ENCODE measurements at places on chromosomes 5 and 9.

- no peak for DNase-seq
Measured at GRCh38 chr5:151313357-151313756, 9.8 kb upstream of the SLC36A3 start.

DNA sequence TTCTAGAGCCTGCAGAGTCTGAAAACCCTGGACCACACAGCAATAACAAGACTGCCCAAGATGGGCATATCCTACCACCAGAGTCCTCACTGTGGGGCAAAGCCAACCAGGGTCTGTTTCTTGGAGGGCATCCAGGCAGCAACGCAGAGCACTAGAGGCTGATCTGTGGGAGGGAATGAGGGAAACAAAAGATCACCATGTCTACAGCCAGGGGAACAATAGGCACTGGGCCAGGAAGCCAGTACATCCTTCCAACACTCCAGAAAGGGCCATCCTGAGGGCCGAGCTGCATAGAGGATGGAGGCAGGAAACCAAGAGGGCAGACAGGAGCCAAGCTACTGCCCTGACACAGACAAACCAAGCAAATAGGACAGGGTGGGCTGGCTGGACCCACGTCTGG is 416.1 kb upstream of the IRX4 start:
- DNase-seq = no peak

- no peak for DNase-seq
Measured at GRCh38 chr5:67934976-67935375, 280.6 kb upstream of the PIK3R1 start.

DNA sequence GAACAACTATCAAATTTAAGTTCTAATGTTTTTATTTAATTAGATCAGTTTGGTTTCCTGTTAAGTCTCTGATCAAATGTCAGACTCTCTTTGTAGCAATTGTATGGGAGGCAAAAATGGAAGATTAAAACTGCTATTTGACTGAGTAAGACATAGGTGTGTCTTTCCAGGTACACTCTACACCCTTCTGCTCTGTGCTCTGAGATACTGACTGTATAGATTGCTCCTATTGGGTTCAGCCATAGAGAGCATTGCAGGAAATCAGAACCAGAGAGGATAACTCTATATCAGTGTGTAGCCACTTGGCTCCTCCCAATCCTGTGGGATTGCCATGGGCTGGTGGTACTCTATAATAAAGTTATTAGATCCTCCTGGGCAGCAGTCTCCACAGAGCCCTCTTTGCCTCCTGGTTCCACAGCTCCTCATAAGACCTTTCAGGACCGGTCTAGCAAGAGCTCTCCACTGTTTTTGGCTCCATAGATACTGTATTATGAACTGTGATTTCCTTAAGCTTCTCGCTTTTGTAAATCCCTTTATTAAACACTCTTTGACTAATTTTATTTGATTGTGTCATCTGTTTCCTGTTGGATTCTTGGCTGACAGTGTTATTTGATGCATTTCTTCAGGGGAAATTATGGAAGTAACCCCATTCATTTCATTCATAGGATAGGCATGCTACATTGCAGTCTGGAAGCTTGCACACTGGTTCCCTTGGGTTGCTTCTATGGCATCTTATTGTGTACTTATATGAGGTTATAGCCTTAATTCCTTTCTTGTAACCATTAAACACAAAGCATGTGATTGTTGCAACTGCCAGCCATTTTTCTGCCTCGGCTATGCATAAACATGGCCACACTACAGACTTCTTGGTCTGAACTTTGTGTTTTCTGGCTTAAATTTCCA is 115.6 kb downstream of the VCAN start:
- DNase-seq = no peak

GRCh38 chr5:139911425-139912120 is 116.0 kb downstream of the PSD2 start:
- no peak for DNase-seq

GRCh38 chr5:145834554-145834916 is 607 bp downstream of the PRELID2 start:
- DNase-seq = no peak

GRCh38 chr5:108617467-108618435 is 129.9 kb upstream of the FER start:
- no peak for DNase-seq

GRCh38 chr9:33765411-33765810 is 29.9 kb upstream of the PRSS3 start:
- no peak for DNase-seq

DNA sequence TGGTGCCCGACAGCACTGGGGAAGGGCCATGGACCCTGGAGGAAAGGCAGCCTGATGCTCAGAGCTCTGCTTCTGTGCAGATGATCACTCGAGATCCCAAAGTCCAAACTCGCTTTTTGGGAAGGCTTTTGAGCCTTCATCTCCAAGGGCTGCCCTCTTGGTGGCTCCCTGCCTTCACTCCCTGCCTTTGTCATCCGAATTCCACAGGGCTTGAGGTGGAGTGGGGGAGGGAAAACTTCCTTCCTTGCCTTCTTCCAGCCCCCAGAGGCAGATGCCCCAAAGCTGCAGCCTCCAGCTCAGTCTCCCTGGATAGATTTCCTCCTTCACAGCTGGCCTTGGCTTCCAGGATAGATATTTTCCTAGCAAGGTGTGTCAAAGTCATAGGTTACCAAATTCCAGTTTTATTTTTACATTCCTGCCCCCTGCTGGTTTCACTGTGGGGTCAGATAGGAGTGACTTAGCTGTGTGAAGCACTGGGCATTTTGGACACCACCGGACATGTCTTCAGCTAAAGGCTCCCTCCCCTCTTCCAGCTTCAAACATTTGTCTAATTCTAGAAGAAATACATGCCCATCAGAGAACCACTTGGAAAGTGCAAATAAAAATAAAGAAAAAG is 268.2 kb downstream of the HSPA4 start:
- DNase-seq = no peak

GRCh38 chr5:126677121-126677520 is 76.4 kb downstream of the PHAX start:
- no peak for DNase-seq

DNA sequence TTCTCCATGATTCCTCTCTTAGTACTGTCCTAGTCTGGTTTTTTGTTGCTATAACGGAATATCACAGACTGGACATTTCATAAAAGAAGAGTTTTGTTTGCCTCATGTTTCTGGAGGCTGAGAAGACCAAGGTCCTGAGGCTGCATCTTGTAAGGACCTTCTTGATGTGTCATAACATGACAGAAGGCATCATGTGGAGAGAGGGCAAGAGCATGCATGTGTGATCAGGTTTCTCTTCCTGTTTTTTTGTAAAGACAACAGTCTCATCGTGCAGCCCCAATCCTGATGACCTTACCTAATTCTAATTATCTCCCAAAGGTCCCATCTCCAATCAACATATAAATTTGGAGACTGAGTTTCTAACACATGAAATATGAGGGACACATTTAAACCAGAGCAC is 108.4 kb downstream of the MSX2 start:
- no peak for DNase-seq

GRCh38 chr9:82923092-82923911 is 139.6 kb downstream of the RASEF start:
- no peak for DNase-seq

GRCh38 chr5:151699071-151699901 is 12.6 kb upstream of the SPARC start:
- DNase-seq = no peak

- no peak for DNase-seq
Measured at GRCh38 chr9:127253446-127253845, 11.1 kb upstream of the GARNL3 start.

DNA sequence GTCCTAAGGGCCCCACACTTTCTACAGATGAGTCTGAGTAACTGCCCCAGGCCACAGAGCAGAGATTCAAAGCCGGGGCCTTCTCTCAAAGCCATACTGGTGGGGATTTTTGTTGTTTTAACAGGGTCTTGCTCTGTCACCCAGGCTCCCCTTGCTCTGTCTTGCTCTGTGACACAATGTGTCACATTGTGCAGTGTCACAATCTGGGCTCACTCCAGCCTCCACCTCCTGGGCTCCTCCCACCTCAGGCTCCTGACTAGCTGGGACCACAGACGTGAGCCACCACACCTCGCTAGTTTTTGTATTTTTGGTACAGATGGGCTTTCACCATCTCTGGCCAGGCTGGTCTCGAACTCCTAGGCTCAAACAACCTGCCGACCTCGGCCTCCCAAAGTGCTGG is 8.6 kb downstream of the AGPAT2 start:
- no peak for DNase-seq

DNA sequence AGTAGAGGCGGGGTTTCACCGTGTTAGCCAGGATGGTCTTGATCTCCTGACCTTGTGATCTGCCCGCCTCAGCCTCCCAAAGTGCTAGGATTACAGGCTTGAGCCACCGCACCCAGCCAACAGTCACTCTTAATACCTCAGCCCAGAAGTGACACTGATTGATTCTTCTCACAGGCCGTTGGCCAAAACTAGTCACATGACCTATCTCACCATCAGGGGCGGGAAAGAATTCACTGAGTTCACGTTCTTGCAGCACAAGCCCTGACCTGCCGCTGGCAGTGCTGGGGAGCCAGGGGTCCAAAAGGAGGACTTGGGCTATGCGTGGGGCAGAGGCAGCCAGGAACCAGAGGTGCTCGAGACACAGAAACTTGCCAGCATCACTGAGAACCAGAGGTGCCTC is 55.0 kb upstream of the CPLX2 start:
- no peak for DNase-seq

- no peak for DNase-seq
Measured at GRCh38 chr9:132531195-132531594, 51.2 kb upstream of the BARHL1 start.

DNA sequence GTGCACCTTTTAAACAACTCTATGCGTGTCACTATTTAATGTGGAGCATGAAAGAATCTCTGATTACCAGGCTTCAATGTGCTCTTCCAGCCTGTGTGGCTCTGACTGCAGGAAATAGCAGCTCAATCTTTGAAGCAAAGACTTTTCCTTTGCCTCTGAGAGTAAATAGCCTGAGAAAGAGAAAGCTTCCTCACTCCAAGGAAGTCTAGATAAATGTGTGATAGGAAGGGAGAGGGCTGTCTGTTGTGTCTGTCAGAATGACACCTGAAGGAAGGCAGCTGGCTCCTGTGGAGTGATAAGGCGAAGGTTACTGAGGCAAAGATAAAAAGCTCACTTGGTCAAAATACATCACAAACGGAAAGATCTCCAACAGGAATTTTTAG is 205.3 kb upstream of the HAPLN1 start:
- DNase-seq = no peak

GRCh38 chr5:1488882-1489680 is 34.7 kb downstream of the LPCAT1 start:
- DNase-seq = peak; percentile 30

- peak; percentile 82 for DNase-seq
Measured at GRCh38 chr9:130578865-130579737, at the start of gene FUBP3. Gene FUBP3, plus strand, starts transcription at chr9:130579577. Its CDS starts 104 bp downstream, at chr9:130579681.

GRCh38 chr9:13244181-13244580 is 35.3 kb downstream of the MPDZ start:
- DNase-seq = no peak

DNA sequence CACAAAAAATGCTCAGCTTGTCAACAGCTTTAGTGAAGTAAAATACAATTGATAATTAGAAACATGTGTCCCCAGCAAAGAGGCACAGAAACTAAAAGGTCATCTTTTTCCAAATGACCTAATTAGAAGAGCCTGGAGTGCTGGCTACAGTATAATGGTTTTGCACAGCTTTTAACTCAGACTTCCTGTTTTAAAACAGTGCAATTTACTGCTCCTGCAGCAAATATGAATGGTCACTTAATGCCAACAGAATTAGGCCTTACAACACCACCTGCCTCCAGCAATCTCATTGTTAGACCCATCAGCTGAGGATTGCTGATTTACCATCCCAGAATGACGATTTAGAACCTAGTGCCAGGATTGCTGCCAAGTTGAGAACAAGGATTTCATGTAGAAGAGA is 239.3 kb downstream of the CETN3 start:
- DNase-seq = no peak

- DNase-seq = no peak
Measured at GRCh38 chr5:126000507-126000906, 422.7 kb upstream of the GRAMD2B start.

Measured in stimulated activated CD8-positive, alpha-beta memory T cell treated with anti-CD3 and anti-CD28 coated beads, Interleukin-7, amount 100 ng/mL, for 24 hours (primary cell).